ENCODE measurements at places on chromosomes 2 and 18.

GRCh38 chr2:64644458-64645382, 9.0 kb downstream of the SERTAD2 start:
- no peak for DNase-seq

- DNase-seq, result no peak
Measured at GRCh38 chr2:12389344-12390045, 327.2 kb upstream of the TRIB2 start.

- no peak for DNase-seq
Measured at GRCh38 chr2:64992990-64993389, 3.8 kb downstream of the SLC1A4 start.

- no peak for DNase-seq
Measured at GRCh38 chr2:85240055-85240454, 87.7 kb downstream of the TGOLN2 start.

GRCh38 chr2:201413143-201413542, 38.1 kb downstream of the TRAK2 start:
- no peak for DNase-seq

DNA sequence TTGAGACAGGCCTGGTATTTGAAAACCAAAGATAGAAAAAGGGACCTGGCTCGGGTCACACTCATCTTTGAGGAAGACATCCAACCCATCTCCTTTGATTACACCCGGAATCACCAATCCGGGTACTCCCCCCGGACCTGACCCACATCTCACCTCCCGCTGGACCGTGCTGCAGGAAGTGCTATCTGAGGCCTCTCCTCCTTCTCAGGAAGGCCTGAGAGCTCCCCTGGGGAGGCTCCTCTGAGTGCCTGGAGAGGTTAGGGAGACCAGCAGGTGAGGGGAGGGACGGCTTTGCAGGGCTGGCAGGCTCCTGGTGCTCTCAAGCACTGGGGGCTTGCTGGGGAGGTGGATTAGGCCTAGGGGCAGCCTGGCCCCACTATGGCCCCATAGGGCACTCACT, 170.9 kb downstream of the ACKR3 start:
- DNase-seq, result no peak

DNA sequence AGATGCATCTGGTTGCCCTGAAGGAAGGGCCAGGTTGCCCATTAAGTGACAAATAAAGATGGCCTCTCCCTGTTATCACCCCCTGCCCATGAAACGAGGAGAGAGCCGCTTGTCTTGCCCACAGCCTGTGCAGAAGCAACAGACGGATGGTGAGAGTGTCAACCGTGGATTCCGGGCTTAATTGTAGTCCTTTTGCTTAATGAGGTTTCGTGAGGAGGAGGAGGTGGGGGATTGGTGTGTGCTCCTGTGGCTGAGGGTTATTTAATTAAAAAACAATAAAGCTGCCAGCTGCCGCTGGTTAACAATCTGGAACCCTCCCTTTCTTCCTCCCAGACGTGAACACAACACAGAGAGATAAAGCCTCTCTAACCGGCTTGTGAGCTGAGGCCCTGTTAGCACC, 188.0 kb upstream of the PARD3B start:
- no peak for DNase-seq

- DNase-seq, result no peak
Measured at GRCh38 chr2:25380586-25381375, 39.1 kb upstream of the DNMT3A start.

- no peak for DNase-seq
Measured at GRCh38 chr2:136255127-136255526, 137.2 kb upstream of the CXCR4 start.

DNA sequence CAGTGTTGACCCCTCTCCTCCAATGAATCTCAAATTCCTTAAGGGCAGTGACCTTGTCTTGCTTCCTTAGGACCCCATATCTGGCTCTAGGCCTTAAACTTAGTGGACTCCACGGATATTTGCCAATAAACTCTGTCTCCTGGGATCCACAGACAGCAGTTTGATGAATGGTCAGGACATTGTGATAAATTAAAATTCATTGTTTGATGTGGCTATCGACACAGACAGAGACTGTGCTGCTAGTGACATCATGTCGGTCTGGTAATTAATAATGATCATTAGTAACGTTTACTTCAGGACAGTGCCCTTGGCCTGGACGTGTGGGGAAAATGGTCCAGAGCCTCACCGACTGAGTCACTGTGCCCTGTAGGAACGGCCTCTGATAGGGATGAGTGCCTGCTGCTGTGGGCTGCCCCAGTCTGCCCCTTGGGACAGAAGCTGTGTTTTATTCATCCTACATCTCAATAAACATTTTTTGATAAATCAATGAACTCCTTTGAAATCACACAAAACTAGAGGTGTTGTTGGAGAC, 5.2 kb upstream of the SLC35F6 start:
- no peak for DNase-seq

DNA sequence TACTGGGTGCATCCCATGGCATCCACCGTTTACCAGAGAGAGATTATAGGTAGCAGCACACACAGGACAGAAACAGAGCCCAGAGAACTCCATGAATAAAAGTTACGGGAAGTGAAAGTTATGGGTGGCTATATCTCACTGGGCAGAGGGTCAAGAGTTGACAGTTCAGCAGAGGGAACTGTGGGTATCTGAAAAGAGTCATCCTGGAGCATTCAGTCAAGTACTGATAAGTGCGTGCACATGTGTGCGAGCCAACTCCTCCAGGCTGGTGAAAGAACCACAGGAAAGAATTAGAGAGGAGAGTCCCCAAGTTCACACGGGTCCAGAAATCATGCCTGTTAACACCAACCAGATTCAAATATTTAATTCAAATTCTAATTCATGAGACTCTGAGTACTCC, 1588.2 kb downstream of the LRP1B start:
- no peak for DNase-seq

All from stimulated activated CD4-positive, alpha-beta T cell treated with anti-CD3 and anti-CD28 coated beads, Interleukin-1b, Interleukin-23, amount 100 ng/mL, for 1 hour (primary cell).